ENCODE measurements at places on chromosomes 7 and 10.

DNA sequence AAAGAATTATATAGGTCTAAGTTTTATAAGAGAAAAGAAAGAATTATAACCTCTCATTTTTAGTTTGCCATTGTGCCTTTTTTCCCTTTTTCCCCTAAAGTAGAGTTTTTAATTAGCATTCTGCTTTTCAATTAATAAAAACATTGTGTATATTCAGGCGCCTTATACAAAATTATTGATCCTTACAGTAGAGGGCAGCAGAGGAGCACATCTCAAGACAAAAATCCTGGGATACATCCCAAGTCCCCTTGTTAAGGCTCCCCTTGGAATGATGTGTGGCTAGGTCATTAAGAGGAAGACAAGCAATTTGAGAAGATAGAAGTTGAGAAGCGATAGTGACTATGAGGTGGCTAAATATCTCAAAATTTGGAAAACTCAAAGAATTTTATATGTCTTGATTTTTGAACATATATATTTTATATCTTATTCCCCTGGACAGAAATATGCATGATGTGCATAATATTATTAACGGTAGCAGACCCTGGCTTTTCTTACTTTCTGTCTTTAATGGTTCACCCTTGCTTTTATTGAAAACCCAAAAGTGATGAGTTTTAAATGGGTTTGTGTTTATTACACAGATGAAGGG is 19.1 kb upstream of the TPK1 start:
- DNase-seq: no peak

GRCh38 chr7:78985509-78985908 is 468.0 kb downstream of the MAGI2 start:
- DNase-seq: no peak

- DNase-seq: no peak
Observed at GRCh38 chr10:31479752-31480151, 160.7 kb downstream of the ZEB1 start.

GRCh38 chr7:47435889-47436312 is 146.0 kb downstream of the TNS3 start:
- no peak for DNase-seq

DNA sequence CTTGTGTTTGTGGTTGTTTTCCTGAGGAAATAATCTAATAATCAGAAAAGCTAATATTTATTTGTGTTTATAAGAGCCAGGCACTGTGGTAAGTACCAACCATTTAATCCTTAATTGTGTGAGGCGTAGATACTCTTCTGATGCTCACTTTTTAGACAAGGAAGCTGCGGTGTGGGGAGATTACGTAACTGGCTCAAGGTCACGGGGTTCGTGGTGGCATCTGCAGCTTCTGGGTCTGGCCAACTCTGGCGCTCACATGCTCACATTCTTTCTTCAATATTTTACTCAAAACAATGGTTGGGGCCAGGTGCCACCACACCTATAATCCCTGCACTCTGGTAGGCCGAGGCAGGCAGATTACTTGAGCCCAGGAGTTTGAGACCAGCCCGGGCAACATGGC is 77.6 kb downstream of the RALA start:
- DNase-seq: no peak

- DNase-seq: no peak
Observed at GRCh38 chr10:18738835-18739234, 79.6 kb downstream of the ARL5B start.

DNA sequence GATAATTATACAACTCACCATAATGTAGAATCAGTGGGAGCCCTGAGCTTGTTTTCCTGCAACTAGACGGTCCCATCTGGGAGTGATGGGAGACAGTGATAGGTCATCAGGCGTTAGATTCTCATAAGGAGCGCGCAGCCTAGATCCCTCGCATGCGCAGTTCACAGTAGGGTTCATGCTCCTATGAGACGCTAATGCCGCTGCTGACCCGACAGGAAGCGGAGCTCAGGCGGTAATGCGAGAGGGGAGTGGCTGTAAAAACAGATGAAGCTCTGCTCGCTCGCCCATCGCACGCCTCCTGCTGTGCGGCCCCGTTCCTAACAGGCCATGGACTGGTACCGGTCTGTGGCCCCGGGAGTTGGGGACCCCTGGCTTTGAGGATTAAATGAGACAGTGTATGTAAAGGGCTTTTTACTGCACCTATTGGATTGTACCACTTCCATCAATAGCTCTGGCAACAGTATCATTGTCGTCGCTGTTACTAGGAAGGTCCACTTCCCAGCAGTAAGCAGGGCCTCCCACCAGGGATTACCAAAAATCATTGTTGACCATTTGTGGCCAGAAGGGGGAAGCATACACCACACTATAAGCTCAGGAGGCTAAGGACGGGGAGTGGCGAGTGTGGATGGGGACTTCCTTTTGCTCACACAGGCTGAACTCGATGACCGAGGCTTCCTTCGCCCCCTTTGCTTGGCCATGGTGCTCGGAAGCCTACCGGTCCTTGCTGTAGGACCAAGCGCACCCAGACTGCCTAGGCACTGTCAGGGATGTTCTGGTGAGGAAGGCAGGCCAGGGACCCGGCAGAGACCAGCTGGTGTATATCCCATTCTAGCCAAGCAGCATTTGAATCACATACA is 26.4 kb downstream of the AKR1B1 start:
- DNase-seq: peak; percentile 41

DNA sequence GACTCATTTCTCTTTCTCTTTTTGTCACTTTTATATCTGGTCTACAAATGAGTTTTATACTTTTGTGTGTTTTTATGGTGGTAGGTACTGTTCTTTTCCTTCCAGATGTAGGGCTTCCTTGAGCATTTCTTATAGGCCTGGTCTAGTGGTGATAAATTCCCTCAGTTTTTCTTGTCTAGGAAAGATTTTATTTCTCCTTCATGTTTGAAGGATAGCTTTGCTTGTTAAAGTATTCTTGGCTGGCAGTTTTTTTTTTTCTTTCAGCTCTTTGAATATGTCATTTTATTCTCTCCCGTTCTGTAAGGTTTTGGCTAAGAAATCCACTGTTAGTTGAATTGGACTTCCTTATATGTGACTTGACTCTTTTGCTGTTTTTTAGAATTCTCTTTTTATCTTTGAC is 292.7 kb downstream of the RPS24 start:
- DNase-seq: no peak

DNA sequence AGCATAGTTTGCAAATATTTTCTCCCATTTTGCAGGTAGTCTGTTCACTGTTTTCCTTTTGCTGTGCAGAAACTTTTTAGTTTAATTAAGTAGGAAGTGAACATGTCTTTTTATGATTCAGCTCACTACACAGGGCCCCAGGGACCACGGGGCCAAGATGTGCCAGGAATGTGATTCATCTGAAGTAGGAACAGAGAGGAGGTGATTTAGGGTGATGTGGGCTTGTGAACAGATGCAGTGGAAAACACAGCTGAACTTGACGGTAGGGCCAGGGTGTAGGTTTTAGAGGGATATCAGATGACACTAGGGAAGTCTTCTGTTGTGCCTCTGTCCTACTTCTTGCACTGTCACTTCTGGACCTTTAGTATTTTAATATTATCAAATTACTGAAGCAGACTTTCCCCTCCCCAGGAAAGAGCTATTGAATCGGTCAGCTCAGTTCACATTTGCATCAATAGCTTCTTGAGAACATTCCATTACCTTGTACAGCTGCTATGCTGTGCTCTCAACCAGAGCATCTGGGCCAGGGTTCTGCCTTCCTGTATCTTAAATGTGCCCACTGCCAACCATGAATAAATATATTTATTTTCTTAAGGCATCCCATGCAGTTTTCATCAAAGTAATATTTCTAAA is 96.9 kb downstream of the OSBPL3 start:
- DNase-seq: peak; percentile 16

All from stimulated activated CD4-positive, alpha-beta T cell treated with anti-CD3 and anti-CD28 coated beads, Interleukin-1b, Interleukin-23, amount 100 ng/mL, for 4 hours (primary cell).